ENCODE measurements at places on chromosomes 6 and 20.

DNA sequence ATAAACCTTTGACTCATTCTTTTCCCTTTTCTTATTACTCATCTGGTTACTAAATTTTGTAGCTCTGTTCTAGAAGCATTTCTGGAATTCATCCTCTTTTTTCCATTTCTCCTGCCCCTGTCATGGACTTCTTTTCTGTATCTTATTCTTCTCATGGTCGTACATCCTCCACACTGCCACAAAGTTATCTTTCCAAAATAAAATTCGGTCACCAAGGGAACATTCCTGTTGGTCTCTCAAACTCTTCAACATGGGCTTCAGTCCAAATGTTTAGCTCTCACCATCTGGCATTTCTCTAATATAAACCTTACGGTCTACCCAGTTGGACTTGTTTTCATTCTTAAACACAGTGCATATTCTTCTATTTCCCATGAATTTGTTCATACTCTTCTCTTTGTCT is 428.8 kb upstream of the ID4 start:
- DNase-seq: no peak

- DNase-seq: no peak
Observed at GRCh38 chr20:40189621-40190020, 499.4 kb downstream of the MAFB start.

GRCh38 chr20:10779911-10780310 is 106.1 kb upstream of the JAG1 start:
- DNase-seq: no peak

- DNase-seq: no peak
Observed at GRCh38 chr20:11849976-11850670, 67.6 kb upstream of the BTBD3 start.

GRCh38 chr6:2876210-2877056 is 26.7 kb downstream of the SERPINB9 start:
- DNase-seq: no peak

- no peak for DNase-seq
Observed at GRCh38 chr6:28995093-28995650, 9.9 kb downstream of the ZNF311 start.

DNA sequence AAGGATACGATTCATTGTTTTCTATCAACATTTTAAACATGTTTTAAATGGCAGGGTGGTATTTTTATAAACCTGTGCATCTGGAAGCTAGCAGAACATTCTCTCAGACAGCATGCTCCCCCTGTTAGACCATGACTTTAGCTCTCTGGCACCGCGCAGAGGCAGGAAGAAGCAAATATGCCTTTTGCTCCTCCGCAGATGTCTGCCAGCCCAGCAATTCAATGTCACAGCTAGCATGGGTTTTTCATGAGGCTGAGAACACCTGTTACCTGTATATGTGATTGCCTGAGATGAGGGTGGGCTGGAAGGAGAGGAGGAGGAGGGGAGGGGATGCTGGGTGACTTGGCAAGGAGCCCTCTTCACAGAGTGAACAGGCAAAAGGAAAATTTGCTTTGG is 6.7 kb downstream of the MTCH1 start:
- DNase-seq: no peak

DNA sequence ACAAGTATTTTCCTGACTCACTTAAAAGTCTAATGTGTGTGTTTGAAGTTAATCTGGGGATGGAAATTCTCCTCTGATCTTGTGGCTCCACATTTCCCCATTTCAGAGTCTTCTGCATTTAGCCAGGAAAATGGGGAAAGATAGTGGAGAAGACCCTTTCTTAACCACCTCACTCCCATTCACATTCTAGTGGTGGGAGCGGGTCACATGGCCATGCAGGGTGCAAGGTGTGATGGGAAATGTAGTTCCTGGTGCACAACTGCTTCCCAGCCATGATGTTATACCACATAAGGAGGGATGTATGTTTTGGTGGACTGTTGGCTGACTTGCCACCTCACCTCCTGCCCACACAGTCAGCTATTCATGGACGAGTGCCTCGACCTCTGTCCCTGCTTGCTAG is 61.8 kb downstream of the BANF2 start:
- DNase-seq: no peak

GRCh38 chr6:35931120-35931561 is 10.2 kb upstream of the SRPK1 start:
- no peak for DNase-seq

DNA sequence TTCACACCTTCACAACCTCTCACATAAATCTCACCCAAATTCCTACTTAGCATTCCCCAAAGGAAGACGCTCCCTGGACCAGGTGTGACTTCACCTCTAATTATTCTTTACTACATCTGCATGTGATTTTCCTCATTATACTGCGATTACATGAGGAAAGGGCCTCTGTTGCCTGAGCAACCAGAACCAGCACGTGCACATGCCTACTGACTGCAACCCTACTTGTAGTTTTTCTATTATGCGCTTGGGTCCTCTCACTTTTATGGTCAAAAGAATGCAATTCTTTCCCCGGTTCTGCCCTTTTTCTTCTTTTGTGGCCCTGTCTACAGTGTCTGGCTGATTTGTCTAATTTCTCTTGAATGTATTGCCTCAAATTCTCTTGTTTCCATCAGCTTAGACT is 20.4 kb upstream of the ANKEF1 start:
- no peak for DNase-seq

- no peak for DNase-seq
Observed at GRCh38 chr6:159400826-159401225, 231.6 kb downstream of the FNDC1 start.

DNA sequence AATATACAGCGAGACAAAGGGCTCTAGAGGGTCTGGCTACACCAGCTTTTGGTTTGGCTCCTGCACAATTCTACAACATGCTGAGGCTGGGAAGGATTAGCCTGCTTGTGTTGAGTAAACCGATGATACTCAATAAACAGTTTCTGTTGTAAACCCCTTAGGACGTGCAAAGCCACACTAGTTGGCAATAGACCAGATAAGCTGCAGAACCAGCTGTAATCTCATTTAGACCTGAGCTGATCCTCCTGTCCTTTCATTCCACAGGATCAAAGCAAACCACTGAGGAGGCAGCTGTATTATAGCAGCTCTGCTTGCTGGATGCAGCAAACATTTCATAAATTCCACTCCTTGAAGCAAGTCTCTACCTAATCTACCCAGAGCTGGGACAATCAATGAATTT is 79.7 kb downstream of the MMS22L start:
- DNase-seq: no peak

DNA sequence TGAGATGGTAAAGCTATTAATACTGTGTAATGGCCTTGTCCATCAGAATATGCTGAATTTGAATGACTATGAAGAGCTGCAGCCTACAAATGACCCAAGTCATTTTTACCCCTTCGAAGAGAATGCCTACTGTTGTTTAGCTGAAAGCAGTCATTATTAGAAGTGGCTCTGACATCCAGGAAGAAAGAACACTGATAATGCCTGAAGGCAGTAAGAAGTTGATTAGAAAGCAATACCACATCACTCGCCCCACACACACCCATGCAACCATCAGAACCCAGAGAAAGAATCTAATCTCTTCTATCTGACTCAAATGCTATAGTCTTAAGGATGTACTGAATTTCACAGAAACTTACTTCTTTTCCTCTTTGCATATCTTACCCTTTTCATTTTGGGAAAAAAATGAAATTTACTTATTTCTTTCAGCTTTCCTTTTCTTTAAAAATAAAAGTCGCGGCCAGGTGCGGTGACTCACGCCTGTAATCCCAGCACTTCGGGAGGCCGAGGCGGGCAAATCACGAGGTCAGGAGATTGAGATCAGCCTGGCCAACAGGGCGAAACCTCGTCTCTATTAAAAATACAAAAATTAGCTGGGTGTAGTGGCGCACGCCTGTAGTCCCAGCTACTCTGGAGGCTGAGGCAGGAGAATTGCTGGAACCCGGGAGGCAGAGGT is 61.0 kb downstream of the ARHGAP18 start:
- no peak for DNase-seq

DNA sequence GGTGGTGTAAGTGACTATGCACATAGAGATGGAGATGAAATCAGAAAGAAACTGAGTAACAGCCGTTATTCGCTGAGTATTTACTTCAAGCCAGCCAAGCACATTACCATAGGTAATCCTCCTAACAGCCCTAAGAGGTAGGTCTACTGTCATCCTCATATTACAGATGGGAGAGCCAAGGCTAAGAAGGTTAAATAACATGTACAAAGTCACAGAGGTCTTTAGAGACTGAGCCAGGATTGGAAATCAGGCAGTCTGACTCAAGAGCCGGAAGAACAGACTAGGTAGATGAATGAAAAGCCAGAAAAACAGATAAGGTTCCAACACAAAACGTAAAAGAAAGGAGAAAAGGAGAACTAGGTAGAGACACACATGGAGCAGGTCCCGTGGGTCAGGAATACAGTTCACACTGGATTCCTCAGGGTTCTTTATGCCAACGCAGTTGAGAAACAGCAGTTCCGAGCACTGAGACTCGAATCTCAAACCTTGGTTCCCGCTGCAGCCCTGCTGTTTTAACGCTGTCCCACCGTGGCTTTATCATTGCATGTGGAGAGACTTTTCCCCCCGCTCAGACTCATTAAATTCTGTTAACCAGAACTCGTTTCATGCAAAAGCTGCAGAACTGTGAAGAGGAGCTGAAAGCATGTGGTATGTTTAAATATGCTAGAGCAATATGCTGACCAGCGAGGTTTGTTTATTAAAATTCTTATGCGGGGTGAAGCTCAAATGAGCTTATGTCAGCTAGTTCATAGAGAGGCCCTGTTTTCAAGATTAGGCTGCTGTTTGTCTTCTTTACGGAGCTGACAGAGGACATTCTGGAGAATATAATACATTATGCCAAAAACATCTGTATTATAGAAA is 537.9 kb downstream of the CD83 start:
- DNase-seq: no peak

- no peak for DNase-seq
Observed at GRCh38 chr6:135996668-135997067, 145.2 kb downstream of the PDE7B start.

DNA sequence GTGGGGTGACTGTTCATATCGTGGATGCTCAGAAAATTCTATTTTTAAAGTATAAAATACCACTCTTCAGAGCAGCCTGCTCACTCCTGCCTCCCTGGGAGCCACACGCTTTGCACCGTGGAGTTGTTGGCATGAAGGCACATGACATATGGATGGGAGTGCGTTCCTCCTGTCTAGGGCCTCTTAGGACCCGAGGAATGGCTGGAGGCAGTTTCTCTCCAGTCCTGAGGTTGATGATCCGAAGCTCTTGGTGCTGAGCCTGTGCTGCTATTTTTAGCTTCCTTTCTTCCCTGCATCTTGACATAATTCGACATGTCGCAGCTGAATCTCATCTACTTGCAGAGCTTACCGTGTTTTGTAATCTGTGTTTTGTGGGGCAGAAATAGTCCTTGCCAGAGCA is 73.9 kb downstream of the PHACTR3 start:
- DNase-seq: no peak

DNA sequence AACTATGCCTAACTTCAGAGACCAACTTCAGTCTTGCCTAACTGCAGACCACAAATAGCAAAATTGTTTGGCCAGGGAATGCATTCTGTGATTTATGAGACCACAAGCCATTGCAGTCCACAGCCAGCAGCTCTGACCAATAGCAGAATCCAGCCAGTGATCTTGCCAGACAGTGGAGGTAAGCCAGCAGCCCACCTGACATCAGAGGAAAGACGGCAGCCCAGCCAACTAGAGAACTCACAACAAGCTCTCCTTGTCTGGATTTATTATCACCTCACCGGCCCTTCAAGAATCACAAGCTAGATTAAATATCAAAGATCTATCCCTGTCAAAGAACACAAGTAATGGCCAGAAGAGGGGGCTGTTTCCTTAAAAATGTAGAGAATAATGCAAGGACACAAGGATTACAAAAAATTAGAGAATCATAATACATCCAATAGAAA is 66.5 kb upstream of the SLC35F1 start:
- no peak for DNase-seq

- no peak for DNase-seq
Observed at GRCh38 chr6:16228709-16229665, 9.4 kb upstream of the GMPR start.

GRCh38 chr6:56710967-56711366 is 68.3 kb upstream of the DST start:
- no peak for DNase-seq

- DNase-seq: no peak
Observed at GRCh38 chr20:42492290-42492689, 697.4 kb downstream of the PTPRT start.

GRCh38 chr20:1934156-1934555 is 38.9 kb downstream of the SIRPA start:
- no peak for DNase-seq

DNA sequence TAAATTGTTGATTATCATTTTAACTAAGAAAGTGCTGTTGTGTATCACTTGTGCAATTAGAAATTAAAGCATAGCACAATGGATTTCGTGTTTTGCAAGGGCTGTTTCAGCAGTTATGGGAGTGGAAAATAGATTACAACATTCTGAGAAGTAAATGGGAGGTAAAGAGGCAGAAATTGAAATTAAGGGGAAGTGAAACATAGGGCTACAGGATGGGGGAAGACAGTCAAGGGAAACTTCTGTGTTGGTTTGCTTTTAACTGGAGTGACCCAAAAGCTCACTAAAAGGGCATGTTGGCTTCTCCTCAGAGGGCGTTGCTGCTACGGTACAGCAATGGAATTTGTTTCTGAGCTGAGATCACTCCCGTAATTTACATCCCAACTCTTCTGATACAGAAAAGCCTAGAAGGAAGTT is 147.5 kb downstream of the BCAS1 start:
- no peak for DNase-seq

GRCh38 chr6:19999319-20000191 is 162.4 kb downstream of the ID4 start:
- DNase-seq: no peak

DNA sequence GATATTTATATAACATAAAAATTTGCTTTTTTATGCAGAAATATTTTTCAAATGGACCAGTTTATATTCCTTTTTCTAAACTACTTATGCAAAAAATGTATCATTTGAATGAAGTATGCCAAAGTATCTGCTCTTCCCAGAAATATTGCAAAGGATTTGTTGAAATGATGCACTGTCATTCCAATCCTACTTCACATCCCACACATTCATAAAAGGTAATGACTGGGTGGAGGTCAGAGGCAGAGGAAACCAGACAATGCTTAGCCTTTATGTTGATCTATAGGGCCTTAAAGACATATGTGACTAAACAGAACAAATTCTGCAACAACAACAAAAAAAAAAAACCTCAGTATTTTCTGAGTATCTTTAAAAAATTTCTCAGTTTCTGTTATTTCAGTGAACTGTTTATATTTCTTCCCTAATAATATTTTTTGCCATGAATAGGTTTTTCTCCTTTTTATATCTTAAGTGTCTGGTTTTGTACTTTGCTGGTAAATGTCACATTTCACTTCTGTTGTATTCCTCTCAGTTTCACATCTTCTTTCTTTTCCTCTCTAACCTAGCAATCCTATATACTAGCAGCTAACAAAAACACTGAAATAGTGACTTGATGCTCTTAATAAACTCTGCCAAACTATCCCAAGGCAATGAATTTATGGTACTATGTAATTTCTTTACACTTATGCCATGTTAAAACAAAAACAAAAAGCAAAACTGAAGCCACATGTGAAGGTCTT is 374.1 kb downstream of the BCKDHB start:
- DNase-seq: no peak

- DNase-seq: no peak
Observed at GRCh38 chr6:142542704-142543233, 241.0 kb downstream of the ADGRG6 start.

Data from stimulated activated CD8-positive, alpha-beta memory T cell treated with anti-CD3 and anti-CD28 coated beads, Interleukin-4, amount 100 ng/mL, for 1 hour (primary cell).